Activated CD4-positive, alpha-beta T cell treated with anti-CD3 and anti-CD28 coated beads for 36 hours (primary cell): ENCODE measurements at places on chromosomes 11 and 22.
A peak's percentile ranks its signal among the peaks of the same experiment; 100 is the strongest.

- no peak for DNase-seq
Observed at GRCh38 chr22:28024422-28024888, 105.4 kb upstream of the PITPNB start.

DNA sequence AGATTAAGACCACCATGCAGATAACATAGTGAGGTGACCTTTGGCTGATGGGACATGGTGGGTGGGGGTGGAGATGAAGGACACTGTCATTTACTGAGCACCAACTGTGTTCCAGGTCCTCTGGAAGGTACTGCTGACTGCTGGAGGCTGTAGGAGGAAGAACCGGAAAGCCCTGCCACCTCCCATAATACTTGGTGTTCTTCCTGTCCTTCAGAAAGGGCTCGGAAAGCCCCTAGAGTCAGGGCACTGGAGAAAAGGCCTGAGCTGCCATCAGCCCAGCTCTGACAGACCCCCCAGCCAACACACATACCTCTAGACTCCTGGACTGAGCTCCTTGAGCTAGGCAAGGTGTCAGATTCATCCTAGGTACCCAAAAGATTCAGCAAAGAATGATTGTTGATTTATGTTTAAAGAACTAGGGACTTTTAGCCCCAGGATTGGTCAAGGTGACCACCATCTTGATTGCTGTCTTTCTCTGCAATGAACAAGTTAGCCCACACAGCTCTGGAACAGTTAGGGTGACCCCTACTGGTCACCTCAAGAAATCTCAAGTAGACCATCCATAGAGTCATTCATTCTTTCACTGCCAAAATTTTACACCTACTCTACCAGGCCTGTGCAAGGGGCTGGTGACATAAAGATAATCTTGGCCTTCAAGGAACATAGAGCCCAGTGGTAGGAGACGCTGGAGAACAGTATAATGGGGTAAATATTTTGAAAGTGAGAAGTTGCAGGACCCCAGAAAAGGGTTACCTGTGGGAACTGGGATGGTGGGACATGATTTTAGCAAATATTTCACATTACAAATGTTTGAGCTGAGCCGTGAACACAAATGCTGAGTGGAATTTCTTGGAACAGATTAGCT lies 39.4 kb downstream of the IRAG1 start:
- DNase-seq = peak; percentile 53

DNA sequence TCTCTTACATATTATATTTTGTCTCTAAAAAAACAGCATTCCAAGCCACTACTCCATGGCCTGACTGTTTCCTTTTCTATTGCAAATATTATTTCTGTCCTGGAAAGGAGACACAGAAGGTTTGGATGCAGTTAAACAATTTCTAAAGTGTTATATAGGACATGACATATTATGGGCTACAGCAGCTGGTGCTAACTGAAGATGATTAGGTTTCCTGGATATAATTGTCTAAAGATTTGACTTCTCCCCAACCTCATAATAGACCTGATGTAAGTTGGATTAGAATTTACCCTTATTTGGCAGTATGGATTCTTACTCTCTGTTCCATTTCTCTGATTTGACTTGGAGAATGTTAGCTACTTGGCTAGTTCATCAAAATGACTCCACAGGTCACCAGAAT lies 90.2 kb downstream of the BBOX1 start:
- DNase-seq = no peak

GRCh38 chr11:101741479-101742175 lies 157.8 kb upstream of the TRPC6 start:
- DNase-seq = no peak

DNA sequence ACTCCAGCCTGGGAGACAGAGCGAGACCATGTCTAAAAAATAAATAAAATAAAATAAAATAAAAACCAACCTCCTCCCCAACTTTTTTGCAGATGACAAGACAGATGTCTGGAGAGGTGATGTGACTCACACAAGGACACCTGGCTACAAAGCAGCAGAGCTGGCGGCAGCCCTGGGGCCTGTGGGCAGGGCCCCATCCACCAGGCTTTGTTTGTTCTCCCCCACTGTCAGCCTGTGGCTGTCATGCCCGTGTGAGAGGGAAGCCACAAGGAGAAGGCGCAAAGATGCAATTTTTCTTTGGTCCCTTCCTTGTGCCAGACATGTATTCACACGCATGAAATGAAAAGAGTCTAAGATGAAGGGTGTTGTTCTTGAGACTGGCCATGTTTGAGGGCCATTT lies 16.6 kb downstream of the CD59 start:
- DNase-seq = no peak

- peak; percentile 63 for DNase-seq
Observed at GRCh38 chr22:29071261-29072045, 1.4 kb upstream of the KREMEN1 start.

DNA sequence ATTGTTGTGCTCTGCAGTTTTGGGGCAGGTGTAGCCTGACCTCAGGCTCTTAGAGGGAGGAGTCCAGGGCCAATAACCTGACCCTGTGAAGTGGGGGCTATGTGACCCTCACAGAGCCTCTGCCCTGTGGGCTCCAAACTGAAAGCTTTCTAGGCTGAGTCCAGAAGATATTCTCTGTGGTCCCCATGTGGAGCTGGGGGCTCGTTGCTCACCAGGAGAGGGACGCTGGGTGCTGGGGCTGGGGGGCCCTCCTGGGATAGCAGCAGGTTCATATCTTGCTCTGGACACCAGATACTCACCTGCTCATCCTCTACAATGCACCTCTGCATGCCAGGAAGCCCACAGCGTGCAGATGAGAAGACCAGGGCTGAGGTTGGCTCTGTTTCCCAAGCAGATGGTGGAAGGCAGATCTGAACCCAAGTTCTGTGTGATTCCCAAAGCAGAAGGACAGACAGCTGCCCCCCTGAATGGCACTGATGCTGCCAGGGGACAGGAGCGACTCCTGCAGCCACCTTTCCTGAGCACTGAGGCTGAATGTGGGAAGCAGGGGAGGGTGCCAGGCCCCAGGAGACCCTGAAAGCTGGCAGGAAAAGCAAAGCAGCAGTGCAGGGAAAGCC lies 1022.0 kb downstream of the TBC1D22A start:
- no peak for DNase-seq

DNA sequence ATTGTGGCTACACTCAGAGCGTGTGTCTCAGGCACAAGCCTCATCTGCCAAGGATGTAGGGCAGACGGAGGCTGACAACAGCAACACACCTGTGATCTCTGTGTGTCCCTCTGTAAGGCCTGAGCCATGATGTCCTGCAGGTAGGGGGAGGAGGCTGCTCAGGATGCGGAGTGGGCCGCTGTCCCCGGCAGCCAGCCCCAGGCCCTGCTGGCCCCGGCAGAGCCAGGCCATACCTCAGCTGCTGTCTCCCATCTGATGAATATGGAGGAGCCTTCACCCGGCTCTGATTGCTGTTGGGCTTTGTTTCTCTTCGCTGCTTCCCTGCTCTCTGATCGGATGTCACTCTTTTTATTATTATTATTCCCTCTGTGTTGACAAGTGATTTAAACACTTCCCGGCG lies 83.6 kb upstream of the NCAM1 start:
- DNase-seq = no peak

DNA sequence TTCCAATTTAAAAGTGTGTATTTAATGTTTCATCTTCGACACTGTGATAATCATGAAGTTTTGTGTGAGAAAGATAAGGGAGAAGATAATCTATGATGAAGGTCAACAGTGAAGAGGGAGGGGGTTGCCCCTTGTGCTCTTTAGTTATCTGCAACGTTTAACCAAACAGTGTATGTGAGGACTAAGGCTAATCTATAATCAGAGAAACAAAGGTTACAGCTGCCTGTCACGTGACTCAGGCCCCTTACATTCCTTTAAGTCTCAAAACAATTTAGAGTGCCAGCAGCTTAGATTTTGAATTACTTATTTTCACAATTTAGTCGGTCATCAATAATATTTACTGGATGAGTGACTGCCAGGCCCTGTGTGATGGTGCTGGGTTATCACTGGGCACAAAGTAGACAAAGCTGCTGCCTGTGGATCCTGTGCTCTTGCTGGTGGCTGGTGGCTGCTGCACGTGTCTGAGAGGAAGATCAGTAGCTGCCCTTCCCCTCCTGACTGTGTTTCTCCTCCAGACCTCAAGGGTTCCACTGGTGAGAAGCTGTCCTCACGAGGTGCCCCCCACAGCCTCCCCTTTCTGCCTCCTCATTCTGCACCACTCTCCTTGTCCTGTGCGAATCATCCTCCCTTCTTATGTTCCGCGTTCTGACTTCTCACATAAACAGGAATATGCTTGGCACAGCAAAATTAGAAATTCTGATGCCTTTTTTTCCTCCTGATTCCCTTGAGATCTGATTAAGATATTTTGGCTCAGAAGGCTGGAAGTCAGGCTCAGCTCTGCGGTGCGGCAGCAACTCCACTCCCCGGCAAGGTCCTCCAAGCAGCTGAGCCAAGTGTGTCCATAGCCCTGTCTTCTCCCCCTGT lies 331.1 kb upstream of the B3GAT1 start:
- no peak for DNase-seq

DNA sequence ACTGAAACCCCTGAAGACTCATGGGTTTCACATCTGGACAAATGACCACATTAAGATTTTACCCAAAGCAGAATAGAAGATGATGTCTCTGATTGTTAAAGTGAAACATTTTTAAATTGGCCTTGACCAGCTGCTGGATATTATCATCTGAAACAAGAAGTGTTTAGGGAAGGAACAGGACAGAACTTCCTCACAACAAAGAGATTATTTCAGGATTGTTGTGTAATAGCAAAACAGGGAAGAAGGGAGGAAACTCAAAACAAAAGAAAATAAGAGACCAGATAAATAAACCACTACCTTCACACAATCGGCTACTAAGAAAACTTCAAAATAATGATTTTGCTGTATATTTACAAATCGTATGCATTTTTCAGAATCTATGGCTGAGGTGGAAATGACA lies 319.2 kb upstream of the API5 start:
- DNase-seq = no peak

DNA sequence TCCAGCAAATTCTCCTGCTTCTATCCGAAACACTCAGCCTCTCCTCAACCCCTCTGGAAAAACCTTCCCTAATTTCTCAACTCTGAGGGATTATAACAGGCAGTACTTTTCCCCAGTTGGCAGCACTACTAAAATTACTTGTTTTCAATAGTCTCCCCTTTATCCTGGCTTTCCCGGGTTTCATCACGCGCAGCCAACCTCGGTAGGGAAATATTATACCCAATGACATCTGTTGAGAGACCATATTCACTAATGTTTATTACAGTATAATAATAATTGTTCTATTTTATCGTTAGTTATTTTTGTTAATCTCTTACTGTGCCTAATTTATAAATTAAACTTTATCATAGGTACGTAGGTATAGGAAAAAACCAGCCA lies 330 bp upstream of the POLD3 start:
- DNase-seq = no peak

DNA sequence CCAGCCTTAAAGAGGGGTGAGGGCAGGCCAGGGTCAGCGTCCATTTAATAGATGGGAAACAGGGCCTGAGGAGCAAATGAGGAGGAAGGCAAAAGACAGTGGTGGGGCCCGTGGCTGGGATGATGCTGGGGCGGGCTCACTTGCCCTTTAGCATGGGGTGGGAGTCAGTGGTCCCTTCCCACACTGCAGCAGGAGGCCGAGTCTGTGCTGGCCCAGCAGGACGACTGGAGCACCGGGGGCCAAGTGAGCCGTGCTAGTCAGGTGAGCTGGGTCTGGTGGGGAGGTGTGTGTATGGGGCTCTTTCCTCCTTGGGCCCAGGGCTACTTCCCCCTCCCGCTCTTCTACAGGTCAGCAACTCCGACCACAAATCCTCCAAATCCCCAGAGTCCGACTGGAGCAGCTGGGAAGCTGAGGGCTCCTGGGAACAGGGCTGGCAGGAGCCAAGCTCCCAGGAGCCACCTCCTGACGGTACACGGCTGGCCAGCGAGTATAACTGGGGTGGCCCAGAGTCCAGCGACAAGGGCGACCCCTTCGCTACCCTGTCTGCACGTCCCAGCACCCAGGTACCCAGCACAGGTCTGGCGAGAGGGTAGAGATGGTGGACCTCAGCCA lies 12.8 kb downstream of the SCYL1 start:
- DNase-seq = no peak

- peak; percentile 88 for DNase-seq
Observed at GRCh38 chr11:75142714-75143419, 8.0 kb upstream of the SLCO2B1 start.

- no peak for DNase-seq
Observed at GRCh38 chr11:108035690-108036089, 27.0 kb downstream of the CUL5 start.

DNA sequence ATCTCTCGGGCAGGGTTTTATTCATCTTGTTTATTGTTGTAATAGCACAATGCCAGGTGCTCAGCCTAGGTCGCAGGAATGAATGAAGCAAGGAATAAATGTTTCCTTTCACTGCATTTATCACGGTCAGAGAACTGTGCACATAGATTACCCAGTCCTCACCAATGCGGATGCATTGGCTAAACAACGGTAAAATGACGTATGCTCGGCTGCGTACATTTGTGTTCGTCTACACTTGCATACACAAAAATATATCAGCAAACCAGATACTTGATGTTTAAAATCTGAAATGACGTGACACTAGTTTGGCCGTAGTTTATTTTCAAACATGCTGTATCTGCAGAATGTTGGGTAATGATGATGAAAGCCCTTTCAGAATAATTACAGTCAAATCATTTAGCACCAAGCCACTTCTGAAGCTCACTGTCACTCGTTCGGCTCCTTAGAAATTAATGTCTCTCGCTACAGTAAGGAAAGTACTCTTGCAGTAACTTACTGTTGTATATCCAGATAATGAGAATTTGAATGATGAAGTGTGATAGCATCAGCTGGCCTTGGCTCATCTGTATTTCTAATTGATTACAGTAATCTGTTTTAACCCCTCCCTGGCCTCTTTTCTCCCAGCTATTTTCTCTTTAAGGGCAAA lies 268.9 kb downstream of the LRRC4C start:
- DNase-seq = no peak

DNA sequence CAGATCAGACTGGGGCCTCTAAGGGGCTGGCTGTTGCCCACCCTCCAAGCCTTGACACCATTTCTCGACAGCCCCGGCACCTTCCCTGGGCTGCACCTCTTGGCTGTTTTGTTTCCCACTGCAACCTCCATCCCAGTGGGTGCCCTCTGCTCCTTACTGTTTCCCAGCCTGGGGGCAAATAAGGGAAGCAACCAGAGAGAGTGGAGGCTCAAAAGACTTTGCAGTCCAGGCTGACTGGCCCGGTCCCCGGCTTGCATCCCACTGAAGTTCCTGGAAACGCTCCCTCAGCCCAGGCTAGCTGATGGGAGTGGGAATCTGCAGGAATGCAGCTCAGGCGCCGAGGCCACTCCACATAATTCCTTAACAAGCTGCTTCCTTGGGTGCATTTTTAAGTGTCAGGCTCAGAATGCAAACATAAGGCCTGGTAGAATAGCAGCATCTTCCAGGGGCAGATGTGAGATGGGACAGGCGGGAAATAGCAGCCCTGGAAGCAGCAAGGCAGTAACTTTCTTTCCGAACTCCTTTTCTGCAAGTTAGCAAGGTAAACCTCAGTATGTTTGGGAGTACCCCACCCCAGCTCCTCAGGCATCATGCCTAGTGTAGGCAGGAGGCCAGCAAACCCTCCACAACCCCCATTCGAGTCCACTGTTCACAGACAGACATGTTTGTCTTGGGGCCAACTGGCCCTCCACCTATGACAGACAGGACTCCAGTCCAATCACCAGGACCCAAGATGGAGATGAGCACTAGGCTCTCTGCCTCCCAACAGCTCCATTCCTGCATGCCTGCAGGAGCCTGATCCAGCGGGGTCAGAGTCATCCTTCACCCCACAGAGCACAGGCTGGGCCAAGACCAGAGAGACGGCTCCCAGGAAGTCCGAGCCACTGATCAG lies 39.3 kb downstream of the RPL27A start:
- DNase-seq = no peak

GRCh38 chr11:76878014-76878413 lies 17.3 kb downstream of the ACER3 start:
- DNase-seq = no peak
